ENCODE measurements at places on chromosomes 7 and 10. TPM values are rescaled to one million over a fixed set of nuclear protein-coding genes. Genes with fewer than 3 reads are reported as not detected.

The RBM28 gene
- total RNA-seq: 17.6 TPM

The MET gene
- total RNA-seq: 34.7 TPM

The LYZL1 gene
- total RNA-seq: not detected

The RNF148 gene
- total RNA-seq: 0.40 TPM

The MARVELD1 gene
- 29.8 TPM for total RNA-seq

The BICC1 gene
- total RNA-seq: 66.3 TPM

The ZP3 gene
- total RNA-seq: 0.99 TPM

The NYAP1 gene
- 0.13 TPM for total RNA-seq

The RPA3 gene
- total RNA-seq: 31.7 TPM

The LIPF gene
- not detected for total RNA-seq

The KCNIP2 gene
- total RNA-seq: 1.1 TPM

The JAZF1 gene
- total RNA-seq: 5.6 TPM

The PRR15 gene
- 0.19 TPM for total RNA-seq

The SPDYE9 gene
- not detected for total RNA-seq

The PDLIM1 gene
- 53.8 TPM for total RNA-seq

The ADIRF gene
- total RNA-seq: 936 TPM

The PPP1R3A gene
- total RNA-seq: not detected

The STOX1 gene
- 0.06 TPM for total RNA-seq

The NKX2-3 gene
- not detected for total RNA-seq

The SHLD2 gene
- total RNA-seq: 32.6 TPM

The ANKRD16 gene
- total RNA-seq: 9.1 TPM

The LRRC4 gene
- 0.06 TPM for total RNA-seq
